Placental pericyte (primary cell): ENCODE measurements at places on chromosomes 2 and 18. TPM values are rescaled to one million over a fixed set of nuclear protein-coding genes. Genes with fewer than 3 reads are reported as not detected.

The IL1A gene
- total RNA-seq, result 28.6 and 48.6 TPM in 2 replicates

The LYG1 gene
- total RNA-seq, result 0.44 TPM in 1 of 2 replicates, not detected in the other

The LOXL3 gene
- total RNA-seq, result 2.0 and 2.9 TPM in 2 replicates

The EGR4 gene
- total RNA-seq, result not detected in 2 replicates

The KCMF1 gene
- 75.9 and 92.6 TPM in 2 replicates for total RNA-seq

The EFEMP1 gene
- 20.2 and 658 TPM in 2 replicates for total RNA-seq

The AQP12A gene
- total RNA-seq, result not detected in 2 replicates

The MOCOS gene
- total RNA-seq, result 4.9 and 24.9 TPM in 2 replicates

The NEU2 gene
- not detected in 2 replicates for total RNA-seq

The COLEC12 gene
- 15.0 and 28.9 TPM in 2 replicates for total RNA-seq

The PID1 gene
- total RNA-seq, result 23.6 and 35.0 TPM in 2 replicates
